ENCODE measurements at places on chromosomes 11 and 22. TPM values are rescaled to one million over a fixed set of nuclear protein-coding genes. Genes with fewer than 3 reads are reported as not detected.

The KCNE3 gene
- total RNA-seq: 0.33 TPM

The LMO2 gene
- 50.6 TPM for total RNA-seq

The GGT1 gene
- 2.3 TPM for total RNA-seq

The AAMDC gene
- total RNA-seq: 24.5 TPM

The NRIP3 gene
- total RNA-seq: 10.3 TPM

The SCGB1D2 gene
- total RNA-seq: not detected

The OR5D14 gene
- not detected for total RNA-seq

The RFPL3 gene
- total RNA-seq: not detected

The CHST1 gene
- 90.7 TPM for total RNA-seq

The DBX1 gene
- total RNA-seq: not detected

The MUC5AC gene
- not detected for total RNA-seq

The NOX4 gene
- 67.6 TPM for total RNA-seq

The PDE3B gene
- 0.29 TPM for total RNA-seq

The MAPK8IP2 gene
- total RNA-seq: 0.33 TPM

The SLC1A2 gene
- not detected for total RNA-seq

The HYOU1 gene
- total RNA-seq: 230 TPM

The TUBA8 gene
- 3.9 TPM for total RNA-seq

The NUDT8 gene
- total RNA-seq: 5.2 TPM

The KRTAP5-7 gene
- not detected for total RNA-seq

Data from vein endothelial cell (primary cell).